Activated CD4-positive, alpha-beta T cell treated with anti-CD3 and anti-CD28 coated beads for 1 hour (primary cell): ENCODE measurements at places on chromosomes 11 and 22.

DNA sequence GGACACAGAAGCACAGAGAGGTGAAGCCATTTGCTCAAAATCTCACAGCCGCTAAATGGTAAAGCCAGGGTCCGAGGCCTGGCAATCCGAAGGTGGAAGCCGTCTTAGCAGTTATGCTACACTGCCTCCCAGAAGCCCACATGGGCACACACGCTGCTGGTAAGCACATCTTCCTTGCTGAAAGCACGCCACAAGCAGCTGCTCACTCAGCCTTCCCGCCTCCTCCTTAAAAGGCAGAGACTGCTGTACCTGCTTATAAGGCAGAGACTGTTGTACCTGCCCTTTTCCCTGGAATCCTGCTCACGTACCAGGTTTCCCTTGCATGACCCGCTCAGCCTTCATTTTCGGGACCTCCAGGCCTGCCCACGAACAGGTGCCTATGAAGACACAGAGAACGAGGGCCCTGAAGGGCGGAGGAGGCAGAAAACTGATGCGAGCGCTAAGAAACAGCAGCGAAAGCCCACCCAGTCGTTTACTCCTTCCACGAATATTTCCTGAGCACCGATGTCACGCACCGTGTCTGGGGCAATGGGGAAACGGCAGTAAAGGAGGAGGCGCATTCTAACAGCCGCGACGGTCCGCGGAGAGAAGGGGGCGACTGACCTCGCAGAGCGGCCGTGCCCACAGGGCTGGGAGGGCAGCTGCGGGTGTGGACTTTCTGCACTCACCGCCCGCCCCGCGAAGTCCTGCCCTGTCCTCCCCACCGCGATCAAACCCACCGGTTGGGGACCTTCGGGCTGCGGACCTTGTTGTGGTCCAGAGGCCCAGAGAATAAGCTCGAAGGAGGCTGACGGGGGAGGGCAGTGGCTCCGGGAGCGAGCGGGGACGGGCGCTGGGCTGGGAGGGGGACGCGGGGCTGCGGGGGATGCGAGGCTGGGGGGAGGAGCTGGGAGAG is 13.0 kb downstream of the SPATA19 start:
- no peak for DNase-seq

DNA sequence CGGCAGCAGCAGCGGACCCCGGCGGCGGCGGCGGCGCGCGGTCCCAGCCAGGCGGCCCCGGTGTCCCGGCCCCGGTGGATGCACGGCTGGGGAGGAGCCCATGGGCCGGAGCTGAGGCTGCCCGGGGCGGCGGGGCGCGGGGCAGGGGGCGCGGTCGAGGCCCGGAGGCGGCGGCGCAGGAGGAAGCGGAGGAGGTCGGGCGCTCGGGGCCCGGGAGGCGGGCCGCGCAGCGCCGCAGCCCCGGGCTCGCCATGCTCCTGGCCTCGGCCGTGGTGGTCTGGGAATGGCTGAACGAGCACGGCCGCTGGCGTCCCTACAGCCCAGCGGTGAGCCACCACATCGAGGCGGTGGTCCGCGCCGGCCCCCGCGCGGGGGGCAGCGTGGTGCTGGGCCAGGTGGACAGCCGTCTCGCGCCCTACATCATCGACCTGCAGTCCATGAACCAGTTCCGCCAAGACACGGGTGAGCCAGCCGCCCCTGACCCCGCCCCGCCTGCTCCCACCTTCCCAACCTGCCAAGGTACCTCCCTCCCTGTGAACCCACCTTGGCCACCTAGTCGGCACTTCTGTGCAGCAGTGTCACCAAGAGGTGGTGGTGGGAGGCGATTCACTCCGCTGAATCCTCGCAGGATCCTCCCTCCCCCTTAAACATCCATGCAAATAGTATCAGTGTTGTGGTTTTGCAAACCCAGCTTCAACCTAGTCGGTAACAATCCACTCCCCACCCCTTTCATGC is 580 bp downstream of the DTX4 start:
- DNase-seq, result no peak

GRCh38 chr22:44295406-44295805 is 17.3 kb downstream of the SHISAL1 start:
- DNase-seq, result no peak

DNA sequence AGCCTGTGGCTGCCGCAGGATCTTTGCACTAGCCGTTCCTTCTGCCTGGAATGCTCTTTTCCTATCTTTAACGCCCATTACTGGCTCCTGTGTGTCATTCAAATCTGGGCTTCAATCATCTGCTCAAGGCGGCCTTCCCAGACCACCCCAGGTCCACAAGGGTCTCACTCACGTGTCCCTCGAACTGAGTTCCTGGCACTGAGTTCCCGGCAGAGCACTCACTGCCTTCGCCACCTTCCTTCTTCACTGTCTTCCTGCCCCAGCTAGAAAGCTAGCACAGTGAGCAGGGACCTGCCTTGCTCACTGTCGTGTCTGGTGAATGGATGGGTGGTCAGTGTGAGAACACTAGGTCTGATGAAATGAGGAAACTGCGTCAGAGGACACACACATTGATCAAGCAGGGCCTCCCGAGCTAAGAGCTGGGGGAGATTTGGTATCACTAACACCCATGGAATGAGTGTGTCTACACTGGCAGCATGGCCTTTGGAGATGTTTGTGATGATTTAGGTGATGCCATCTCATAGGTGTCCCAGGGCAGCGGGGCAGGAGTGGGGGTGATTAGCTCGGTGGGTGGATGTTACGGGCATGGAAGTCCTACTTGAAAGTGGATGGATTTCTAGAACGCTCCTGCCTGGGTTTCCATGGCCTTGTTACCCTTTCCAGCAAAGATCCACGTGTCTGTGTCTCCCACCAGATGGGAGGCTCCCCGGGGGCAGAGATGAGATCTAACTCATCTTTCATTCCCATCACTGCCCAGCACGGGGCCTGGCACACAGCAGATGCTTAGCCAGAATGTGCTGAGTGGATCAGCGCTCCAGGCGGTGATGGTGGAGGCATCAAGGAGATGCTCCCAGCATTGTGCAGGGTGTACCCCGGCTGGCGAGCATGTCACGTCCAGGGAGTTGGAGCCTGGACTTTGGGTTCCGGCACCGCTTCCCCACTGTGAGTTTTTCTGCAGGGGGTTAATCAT is 64.5 kb downstream of the SHISAL1 start:
- DNase-seq, result no peak

DNA sequence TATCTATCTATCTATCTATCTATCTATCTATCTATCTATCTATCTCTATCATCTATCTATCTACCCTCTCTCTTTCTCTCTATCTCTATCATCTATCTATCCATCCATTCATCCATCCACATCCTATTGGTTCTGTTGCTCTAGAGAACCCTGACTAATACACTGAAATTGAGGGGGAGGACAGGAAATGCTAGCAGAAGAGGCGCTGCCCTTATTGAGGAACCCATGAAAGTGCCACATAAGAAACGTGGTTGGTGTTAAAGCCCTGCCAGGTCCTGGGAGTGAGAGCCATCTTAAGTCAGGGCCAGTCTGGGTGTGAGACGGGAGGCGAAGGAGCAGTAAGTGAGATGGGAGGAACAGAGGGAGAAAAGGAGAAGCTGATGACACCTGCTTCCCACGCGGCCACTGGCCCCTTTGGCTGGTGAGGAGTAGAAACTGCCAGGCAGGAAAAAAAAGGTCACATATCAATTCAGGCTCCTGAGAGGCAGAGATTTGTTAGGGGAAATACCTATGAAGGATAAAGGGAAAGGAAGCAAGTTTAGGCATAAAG is 87.9 kb upstream of the PLET1 start:
- DNase-seq, result no peak

DNA sequence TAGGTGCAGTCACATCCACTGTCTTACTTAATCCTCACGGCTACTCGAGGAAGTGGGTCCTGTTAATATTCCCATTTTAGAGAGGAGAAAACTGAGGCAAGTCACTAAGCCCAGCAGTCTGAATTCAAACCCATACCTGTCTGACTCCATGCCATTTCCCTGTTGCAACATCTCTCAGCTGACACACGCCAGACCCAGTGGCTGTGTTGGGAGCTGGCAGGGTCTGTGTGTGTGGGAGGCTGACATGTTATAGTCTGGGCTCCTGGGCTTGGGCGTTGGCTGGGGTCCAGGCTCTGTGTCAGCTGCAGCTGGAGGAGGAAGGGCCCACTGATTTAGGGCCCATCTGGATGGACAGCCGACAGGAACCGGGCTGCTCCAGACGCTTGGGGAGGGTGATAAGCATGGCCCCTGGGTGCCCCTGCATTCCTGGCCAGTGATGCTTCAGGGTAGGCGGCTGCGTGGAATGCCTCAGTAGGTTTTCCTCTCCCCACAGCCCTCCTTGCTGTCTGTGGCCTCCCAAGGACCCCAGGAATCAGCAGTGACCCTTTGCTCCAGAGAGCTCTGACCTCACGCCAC is 562.5 kb downstream of the MN1 start:
- no peak for DNase-seq
